Hematopoietic multipotent progenitor cell treated with erythropoietin and hydrocortisone succinate and interleukin-3 and kit ligand, for 4 days (in vitro differentiated cells): ENCODE measurements at places on chromosomes 7 and 10.

- DNase-seq, result no peak
Measured at GRCh38 chr10:105262666-105263065, 621.6 kb downstream of the SORCS3 start.

DNA sequence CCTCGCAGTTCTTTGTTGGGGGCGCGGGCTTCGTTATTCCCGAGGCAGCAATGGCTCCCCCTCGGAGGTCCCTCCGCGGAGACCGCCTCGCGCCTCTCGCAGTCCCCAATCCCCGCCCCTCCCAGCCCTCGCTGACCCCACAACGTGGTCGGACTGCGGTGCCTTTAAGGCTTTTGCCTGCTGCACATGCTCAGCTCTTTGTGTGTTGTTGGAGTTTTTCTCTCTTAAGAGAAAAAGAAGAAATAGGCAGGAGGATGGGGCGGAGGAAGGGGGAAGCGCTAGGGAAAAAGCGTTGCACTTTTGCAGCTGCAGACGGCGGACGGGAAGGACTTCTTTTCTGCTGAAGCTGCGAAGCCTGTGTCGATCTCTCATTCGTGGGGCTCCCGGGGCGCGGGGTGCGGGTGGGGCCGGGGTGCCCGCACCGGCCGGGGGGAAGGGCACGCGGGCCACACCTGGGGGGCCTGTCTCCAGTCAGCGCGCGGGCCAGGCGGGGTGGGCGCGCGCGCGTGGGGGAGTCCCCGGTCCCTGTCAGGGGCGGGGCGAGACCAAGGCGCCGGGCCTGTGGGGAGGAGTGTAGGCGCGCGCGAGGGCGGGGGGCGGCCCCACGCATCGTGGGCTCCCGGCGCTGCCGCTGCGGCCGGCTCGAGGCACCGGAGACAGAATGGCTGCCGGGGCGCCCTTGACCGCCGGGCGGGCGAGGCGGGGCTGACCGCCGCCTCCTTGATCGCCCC is 445 bp upstream of the ATRNL1 start:
- DNase-seq, result peak; percentile 45

DNA sequence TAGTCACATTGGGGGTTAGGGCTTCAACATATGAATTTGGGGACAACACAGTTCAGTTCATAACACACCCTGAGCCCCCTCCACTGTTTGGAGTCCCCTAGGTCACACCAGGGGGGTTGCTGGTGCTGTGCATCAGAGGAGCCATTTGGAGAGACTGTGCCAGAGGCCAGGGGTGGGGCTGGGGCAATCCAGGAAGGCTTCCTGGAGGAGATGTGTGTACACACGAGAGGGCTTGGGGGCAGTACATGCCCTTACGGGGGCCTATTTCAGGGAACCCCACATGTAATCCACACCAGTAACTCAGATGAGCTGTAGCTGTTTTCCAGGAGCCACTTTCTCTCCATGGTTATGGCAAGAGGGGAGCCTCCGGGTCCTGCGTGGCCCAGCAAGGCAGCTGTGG is 151.7 kb downstream of the GRK5 start:
- no peak for DNase-seq

GRCh38 chr10:59618666-59619065 is 91.0 kb downstream of the SLC16A9 start:
- DNase-seq, result no peak

DNA sequence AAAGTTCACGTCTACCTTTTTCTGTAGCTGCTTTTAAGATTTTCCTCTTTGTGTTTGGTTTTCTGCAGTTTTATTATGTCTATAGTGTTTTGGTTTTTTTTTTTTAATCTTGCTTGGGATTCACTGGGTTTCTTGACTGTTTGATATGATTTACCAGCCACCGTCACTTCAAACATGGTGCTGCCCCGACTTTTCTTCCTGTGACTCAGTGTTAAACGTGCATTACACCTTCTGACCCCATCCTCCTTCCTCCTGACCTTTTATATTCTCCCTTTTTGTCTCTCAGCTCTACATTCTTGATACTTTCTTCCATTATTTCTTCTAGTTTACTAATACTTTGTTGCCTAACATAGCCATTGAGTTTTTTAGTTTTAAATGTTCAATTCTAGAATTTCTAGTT is 61.5 kb downstream of the GNA12 start:
- no peak for DNase-seq

- peak; percentile 24 for DNase-seq
Measured at GRCh38 chr10:72738486-72738885, 46.5 kb downstream of the MCU start.

DNA sequence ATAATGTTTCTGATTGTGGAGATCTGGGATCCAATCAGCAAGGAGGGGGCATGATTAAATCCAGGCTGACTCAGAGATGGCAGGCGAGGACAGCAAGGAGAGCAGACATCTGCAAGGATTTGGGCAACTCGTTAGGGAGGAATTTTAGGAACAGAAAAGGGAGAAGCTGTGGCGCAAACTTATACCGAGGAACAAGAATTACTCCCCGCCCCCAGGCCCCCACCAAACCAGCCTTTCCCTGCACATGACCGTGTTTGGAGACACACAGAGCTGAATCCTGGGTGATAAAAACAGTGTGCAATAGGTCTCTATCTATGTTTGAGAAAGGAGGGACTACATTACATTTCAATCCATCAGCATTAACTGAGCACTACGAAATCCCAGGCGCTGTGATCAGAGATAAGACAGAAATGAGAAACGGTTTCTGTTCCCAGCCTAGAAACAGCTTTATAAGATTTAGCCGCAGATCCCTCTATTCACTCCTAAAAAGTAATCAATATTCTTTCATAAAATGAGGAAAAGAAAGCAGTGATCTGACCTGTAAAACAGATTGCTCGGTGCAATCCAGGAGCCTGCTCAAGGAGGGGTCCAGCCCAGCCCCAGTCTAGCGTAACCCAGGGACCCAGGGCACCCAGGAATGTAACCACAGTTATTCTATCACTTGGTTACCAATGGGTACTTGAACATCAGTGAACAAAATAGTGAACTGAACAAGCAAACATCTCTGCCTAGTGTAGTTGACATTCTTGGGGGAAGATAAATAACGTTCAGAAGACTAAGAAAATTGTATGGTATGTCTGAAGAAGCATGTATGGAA is 37.2 kb upstream of the RAPGEF5 start:
- DNase-seq, result no peak

- DNase-seq, result peak; percentile 48
Measured at GRCh38 chr7:27895551-27895950, 155.6 kb downstream of the TAX1BP1 start.

GRCh38 chr7:121351682-121352081 is 22.9 kb downstream of the WNT16 start:
- DNase-seq, result peak; percentile 11

DNA sequence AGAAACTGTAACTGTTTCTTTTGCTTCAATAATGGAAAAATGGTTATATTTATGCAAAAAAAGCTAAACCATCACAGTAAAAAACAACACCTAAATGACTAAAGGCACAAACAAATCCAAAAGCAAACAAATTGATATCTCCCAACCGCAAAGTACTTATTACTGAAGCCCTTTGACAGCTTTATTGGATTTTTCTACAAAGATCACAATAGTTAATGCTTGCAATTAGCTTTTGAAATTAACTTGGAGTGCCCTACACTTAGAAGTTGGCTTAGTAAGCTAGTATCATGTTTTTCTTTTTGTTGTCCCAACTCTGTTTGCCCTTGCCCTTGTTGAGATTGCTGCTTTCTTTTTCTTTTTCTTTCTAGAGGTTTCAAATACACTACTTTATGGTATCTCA is 257.5 kb downstream of the INHBA start:
- no peak for DNase-seq

GRCh38 chr10:106551501-106552062 is 612.9 kb downstream of the SORCS1 start:
- DNase-seq, result no peak

- DNase-seq, result no peak
Measured at GRCh38 chr10:23199768-23200511, 7.8 kb downstream of the PTF1A start.

DNA sequence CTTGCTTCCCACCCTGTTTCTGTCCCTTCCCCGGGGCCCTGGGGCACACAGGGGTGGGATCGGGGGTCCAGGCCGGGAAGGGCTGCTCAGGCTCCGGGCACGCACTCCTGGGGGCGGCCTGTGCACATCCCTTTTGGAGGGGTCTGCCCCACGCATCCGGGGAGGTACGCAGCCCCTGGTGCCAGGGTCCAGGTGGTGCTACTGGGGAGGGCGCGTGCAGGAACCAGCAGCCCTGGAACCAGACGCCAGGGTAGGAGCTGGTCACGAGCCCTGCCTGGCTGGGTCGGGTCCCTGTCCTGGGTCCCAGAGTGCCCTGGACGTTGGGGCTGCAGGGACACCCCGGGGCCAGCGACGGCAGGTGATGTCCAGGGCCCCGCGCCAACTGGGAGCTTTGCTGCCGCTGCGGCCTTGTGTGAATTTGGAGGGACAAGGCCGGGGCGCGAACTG is 53.4 kb downstream of the GLRX3 start:
- no peak for DNase-seq

- no peak for DNase-seq
Measured at GRCh38 chr10:59907537-59907917, 1.2 kb upstream of the CCDC6 start.

- peak; percentile 49 for DNase-seq
Measured at GRCh38 chr10:12975266-12975665, 26.2 kb downstream of the CCDC3 start.

GRCh38 chr10:128161031-128161430 is 34.8 kb upstream of the MKI67 start:
- DNase-seq, result peak; percentile 39

- DNase-seq, result no peak
Measured at GRCh38 chr7:55171157-55171556, 152.3 kb downstream of the EGFR start.

- DNase-seq, result no peak
Measured at GRCh38 chr10:78688230-78688900, 380.4 kb upstream of the ZMIZ1 start.

- peak; percentile 88 for DNase-seq
Measured at GRCh38 chr7:73851410-73852338, 9.3 kb upstream of the TMEM270 start.

- peak; percentile 36 for DNase-seq
Measured at GRCh38 chr10:133096616-133097269, 9.0 kb downstream of the ADGRA1 start.

DNA sequence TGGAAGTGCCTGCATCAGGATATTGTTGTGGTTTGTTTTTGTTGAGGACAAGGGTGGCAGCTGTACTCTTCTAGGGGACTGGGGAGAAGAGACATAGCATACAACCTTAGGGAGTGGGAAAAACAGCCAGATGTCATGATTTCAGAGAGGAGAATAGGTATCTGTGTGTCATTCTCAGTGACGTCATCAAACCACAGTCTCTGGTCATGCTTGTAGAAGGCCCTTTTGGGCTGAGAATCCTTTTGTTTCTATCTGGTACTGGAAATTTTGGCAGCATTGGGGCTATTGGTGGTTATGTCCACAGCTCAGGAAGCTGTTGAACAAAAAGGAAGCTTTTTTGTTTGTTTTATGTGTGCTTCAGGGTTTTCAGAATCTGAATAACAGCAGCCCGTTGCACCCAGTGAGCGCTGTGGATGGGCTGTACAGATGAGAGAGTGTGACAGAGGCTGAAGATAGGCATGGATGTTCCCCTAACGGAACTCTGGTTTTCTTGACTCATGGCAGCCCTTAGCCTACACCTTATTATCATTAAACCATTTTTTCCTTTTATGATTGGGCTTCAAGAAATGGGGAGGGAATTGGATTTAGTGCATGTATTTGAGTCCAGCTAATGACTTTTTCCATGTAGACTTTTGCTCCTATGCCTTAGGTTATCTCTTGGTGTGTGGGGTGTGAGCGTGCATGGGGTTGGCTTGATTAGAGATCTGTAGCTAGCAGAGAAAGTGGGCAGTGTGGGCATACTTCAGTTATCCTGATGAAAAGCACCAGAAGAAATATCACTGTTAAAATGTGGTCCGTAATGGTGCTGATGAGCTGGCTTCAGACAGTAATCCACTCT is 65.7 kb downstream of the SND1 start:
- DNase-seq, result peak; percentile 44

GRCh38 chr7:94394437-94395140 is at the start of gene COL1A2:
Gene COL1A2 (plus strand): TSS chr7:94394895. CDS start chr7:94395032, 137 bp downstream.
- DNase-seq, result peak; percentile 7

- DNase-seq, result no peak
Measured at GRCh38 chr7:114206688-114207087, 207.9 kb upstream of the FOXP2 start.

GRCh38 chr7:115145512-115145911 is 223.6 kb downstream of the MDFIC start:
- DNase-seq, result peak; percentile 14

GRCh38 chr7:33904681-33905388 is 504 bp upstream of the BMPER start:
- peak; percentile 56 for DNase-seq

DNA sequence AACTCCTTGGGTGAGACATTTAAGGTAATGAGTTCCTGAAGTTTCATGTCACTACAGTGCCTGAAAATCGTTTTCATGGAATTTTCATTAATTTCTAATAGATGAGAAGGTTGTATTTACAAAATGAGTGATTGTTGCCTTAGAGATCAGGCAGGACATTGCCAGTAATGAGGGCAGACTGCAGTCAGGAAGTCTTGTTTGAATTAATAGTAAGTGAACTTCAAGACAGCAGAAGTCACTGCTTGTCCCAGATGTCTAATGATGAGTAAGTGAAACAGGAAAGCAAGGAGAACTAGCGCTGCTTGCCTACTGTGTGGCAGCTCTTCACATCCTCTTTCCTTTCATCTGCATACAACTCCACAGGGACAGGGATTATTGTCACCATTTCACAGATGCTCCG is 237.4 kb downstream of the BAMBI start:
- no peak for DNase-seq

DNA sequence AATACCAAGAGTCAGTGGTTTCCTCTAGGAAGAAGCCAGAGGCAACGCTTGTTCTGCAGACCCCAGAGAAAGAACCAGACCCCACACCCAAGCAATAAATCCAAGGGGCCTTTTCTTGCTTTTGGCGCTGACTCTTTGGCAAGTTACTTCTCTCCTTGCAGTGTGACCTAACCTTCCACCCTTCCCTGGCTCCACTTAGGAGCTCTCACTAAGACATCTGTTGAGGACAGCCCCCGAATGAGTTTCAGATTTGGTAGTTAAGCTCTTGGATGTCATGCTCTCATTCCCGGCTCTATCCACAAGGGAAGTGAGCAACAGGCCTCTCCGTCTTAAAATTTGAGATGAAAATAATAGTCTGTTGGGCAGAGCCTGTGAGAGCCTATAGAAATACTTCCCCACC is 50.6 kb upstream of the FAM204A start:
- no peak for DNase-seq

DNA sequence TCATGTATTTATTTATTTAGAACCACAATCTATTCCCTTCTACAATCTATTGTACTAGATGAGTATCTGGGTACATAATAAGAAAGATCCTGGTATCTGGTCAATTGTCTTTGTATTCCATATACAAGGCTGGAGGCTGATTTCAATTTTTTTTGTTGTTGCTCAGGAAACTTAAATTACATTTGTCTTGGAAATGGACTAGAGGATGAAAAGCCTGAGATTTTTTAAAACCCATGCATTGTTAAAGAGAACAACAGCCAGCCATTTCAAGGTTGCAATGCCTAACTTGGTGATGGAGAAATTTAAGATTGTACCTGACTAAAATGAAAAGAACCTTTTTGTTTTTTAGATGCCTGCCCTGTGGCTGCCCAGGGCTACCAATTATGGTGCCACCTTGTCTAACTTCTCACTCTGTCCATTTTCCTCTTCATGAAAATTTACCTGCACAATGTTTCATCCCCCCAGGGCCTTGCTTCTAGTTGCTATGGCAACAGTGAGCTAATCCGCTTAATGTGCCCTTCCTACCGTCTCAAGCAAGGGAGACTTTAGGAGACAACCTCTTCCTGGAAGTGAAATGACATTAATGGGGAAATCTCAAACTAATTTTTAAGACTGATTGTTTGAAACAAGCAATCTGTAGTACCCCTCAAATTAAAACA is 203.7 kb upstream of the PHYHIPL start:
- DNase-seq, result no peak
